ENCODE measurements at places on chromosomes 3 and 15. TPM values are rescaled to one million over a fixed set of nuclear protein-coding genes. Genes with fewer than 3 reads are reported as not detected.

DNA sequence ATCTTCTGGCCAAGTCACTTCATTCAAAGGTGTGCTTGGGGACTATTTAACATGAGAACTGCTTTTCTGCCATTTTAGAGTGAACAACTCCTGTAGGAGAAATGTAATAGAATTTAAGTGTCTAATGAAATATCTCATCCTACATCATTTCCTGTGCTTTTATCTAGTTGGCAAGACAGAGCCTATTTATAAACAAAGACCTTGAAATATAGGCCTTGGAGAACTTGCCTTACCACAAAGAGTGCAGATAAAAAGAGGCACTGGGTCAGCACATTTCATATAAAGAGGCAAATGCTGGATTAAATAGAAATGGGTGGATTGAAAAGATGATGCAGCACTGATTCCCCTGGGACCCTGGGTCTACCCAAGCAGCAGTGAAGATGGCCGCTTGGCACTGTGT, 278.0 kb downstream of the SUCLG2 start:
- DNase-seq, result no peak

GRCh38 chr3:107664614-107665013, 141.9 kb downstream of the BBX start:
- DNase-seq, result no peak

DNA sequence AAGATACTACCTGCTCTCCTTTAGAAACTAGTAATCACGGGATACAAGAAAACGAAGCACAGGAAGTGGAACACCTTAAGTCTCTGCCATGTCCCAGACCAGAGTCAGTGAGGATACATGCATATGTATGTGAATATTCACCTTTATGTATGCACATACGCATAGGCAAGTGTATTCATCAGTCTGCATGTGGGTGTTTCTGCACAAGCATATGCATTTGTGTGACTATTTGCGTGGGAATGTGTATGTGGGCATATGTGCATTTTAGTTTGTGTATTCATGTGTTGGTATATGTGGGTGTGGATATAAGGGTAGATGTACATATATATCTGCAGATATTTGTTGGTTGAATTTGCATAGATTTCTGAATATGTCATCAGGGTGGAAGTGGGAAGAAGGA, 889.7 kb downstream of the AGBL1 start:
- DNase-seq, result no peak

GRCh38 chr3:2543247-2543646, 444.6 kb downstream of the CNTN4 start:
- no peak for DNase-seq

GRCh38 chr3:156360963-156361362, 194.0 kb downstream of the SSR3 start:
- no peak for DNase-seq

- no peak for DNase-seq
These were observed 34.9 kb upstream of the TTBK2 start for GRCh38 chr15:42955518-42955917.

DNA sequence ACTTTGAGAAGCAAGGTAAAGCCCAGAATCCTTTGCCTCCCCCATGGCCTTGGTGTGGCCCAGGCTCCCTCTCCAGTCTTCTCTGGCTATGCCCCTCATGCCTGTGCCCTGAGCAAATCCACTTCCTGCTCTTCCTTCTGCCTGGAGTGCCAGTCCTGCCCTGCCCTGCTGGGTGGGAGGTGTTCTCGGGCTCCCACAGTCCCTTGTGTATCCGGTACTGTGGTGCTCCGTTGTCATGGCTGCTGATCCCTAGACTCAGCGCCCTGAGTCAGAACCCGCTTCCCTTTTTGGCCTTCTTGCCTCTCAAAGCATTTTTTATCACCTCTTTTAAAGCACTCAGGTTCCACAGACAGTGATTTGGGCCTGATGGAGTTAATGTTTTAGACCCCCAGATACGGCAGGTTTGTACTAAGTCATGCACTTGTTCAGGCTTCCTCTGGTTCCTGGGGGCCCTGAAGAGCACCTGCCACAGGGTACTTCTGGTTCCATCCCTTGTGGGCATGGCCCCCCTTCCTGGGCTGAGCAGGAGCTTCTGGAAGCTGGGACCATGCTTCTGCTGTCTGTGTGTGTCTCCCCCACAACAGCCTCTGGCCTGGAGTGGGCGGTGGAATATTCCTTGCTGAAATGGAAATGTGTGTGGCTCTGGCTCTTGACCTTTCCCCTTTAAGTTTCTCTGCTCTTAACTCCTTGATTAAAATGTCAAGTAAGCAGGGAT, 29.6 kb upstream of the ADAMTS7 start:
- DNase-seq, result no peak

GRCh38 chr3:61734749-61735686, 173.6 kb downstream of the PTPRG start:
- no peak for DNase-seq

GRCh38 chr3:57068437-57069089, 8.1 kb downstream of the SPATA12 start:
- DNase-seq, result no peak

GRCh38 chr3:28122227-28122626, 119.2 kb upstream of the CMC1 start:
- DNase-seq, result no peak

DNA sequence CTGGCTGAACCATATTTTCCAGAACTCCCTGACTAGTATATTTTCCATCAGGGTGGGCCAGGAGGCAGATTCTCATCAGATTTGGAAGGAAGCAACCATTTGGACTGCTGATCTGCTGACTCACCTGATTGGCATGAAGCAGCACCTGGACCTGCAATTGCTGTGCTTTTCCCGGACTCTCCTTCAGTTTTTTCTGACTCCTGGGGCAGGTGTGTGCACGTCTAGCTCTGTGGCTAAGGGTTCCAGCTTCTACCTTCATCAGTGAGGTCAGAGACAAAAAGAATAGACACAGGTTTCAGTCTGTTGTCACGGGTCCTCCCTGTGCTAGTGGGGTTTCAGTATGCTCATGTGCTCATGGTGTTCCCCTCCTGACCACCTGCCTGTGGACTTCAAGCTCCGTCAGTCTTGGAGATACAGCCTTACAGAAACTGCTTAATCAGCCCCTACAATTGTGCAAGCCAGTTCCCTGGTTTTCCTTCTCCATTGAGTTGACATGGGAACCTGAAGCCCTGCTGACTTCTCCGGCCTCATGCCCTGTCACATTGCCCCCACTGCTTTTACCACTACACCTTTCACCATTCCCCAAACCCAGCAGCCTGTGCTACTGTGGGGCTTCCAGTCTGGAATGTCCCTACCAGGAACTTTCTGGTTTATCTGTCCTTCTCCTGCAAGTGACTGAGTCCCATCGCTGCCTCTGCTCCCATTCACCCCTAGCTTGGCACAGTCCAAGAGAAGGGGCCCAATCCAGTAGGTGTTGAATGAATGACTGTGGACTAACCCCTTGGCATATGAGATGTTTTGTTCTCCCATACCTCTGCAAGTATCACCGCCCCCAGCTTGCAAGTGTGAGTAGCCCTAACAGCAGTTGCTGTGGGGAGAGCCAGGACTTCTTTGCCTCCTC, 31.7 kb downstream of the HMCES start:
- no peak for DNase-seq

GRCh38 chr3:65449841-65450428, 588.8 kb downstream of the MAGI1 start:
- DNase-seq, result no peak

GRCh38 chr3:21502656-21503055, 248.4 kb downstream of the ZNF385D start:
- DNase-seq, result no peak

DNA sequence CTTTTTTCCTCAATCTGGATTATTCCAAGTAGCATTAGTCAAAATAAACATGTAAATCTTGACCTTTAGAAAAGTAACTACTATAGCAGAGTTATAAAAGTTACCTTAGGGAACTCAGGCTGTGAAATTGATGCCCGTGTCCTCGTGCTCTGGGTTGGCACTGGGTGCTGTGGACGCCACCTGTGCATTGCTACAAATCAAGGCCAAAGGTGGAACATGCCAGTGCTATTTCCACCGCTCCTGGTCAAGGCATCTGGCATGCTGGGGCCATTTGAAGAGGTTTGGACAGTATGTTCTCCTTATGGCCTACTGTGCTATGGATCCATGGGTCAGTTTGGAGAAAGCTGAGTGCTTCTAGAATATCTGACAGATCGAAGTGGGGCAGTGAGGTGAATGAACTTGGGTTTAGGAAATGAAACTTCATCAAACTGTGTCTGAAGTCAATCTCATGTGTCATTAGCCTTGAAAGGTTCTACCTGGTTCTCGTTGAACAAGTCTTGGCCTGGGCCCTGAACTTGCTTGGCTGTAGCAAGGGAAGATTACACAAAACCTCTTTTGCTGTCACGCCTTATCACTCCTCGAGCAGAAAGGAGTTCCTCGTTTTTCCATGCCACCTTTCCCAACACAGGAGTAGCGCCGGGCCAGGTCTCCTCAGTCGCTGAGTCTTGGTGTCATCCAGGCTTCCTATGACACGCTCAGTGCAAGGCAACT, 397.6 kb upstream of the RGMA start:
- DNase-seq, result no peak

DNA sequence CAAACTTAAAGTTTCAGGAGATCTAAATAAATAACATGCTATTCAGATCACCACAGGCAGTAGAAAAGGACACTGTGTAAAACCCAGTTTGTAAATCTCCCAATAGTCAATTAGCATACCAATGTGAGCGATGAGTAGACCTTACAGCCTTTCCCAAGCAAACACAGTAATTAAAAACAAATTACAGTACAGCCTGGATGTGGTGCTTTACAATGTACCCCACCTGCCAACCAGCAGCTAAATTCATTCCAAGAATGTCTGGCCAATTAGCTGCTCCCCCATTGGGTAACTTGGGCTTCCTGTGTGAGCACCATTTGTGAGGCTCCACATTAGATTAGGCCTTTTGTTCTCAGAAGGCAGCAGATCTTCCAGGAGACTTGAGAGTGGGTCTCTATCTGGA, 635.0 kb downstream of the TBL1XR1 start:
- no peak for DNase-seq

- no peak for DNase-seq
These were observed 181.3 kb upstream of the EIF1B start for GRCh38 chr3:40128166-40128565.

GRCh38 chr3:140388202-140388922, 289.5 kb upstream of the TRIM42 start:
- DNase-seq, result no peak

DNA sequence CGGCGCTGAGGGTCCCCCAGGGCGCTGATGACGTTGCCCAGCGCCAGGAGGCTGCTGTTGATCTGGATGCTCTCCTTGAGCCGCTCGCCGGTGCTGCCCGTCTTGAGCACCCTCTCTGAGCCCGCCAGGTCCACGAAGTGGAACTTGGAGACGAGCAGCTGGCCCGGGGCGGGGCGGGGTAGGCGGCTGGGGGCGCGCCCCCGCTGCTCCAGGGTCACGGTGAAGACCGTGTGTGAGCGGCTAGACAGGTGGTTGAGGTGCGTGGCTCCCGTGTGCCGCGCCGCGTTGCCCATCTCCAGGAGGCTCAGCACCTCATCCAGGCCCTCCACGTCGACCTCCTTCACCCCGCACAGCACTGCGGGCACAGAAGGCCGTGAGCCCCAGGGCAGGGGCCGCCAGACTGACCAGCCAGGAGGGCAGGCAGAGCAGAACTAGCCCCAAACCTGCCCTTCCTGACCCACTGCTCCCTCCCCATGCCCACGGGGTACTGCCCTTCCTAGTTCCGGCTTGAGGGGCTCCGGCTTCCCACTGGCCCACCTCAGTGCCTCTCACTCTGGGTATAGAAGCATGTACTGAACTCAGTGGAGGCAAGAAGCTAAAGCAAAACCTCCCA, 6.1 kb downstream of the KIF7 start:
- DNase-seq, result no peak

- no peak for DNase-seq
These were observed 43.9 kb upstream of the RAD18 start for GRCh38 chr3:9007213-9007612.

GRCh38 chr3:32360493-32360827, 31.2 kb upstream of the CMTM7 start:
- DNase-seq, result no peak

DNA sequence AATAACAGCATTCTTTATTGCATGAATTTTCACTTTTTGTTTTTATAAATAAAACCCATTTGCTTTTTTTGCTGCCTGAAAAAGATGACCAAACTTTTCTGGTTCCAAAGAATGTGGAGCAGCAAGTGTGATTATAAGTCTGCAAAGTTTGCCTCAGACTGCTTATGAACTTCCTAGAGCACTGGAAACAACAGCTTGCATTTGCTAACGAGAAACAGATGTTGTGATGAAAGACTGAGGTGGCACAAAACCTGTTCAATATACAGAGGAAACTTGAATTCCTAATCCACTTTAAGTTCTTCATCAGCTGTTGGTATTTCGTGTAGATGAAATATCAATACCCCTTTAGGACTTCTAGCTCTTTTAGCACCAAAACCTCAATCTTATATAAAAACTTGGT, 9.3 kb downstream of the ZPLD1 start:
- no peak for DNase-seq

DNA sequence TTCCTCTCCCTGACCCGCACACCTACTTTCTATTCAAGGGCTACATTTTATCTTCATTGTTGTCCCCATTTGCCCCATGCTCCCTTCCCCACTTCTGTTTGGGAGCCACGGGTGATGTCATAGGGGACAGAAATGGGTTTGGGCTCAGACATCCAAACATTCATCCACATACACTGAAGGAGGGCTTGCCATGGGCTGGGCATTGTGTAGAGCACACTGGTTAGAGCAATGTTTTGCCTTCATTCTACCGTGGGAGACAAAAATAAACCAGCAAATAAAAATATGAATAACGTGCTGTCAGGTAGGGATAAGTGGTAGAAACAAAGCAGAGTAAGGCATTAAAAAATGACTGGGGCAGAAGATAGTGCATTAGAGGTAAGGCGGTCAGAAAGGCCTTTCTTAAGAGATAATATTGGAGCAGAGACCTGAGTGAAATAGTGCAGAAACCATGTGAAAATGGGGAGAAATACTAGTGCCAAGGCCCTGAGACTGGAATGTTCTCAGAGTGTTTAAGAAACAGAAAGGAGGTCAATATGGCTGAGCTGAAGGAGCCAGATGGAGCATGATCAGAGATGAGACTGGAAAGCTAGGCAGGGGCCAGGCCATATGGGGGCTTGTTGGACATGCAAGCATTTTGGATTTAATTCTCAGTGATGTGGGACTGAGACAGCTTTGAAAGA, 40.9 kb upstream of the CLSTN2 start:
- no peak for DNase-seq

- DNase-seq, result no peak
These were observed 14.2 kb upstream of the HOMER2 start for GRCh38 chr15:82966671-82967071.

DNA sequence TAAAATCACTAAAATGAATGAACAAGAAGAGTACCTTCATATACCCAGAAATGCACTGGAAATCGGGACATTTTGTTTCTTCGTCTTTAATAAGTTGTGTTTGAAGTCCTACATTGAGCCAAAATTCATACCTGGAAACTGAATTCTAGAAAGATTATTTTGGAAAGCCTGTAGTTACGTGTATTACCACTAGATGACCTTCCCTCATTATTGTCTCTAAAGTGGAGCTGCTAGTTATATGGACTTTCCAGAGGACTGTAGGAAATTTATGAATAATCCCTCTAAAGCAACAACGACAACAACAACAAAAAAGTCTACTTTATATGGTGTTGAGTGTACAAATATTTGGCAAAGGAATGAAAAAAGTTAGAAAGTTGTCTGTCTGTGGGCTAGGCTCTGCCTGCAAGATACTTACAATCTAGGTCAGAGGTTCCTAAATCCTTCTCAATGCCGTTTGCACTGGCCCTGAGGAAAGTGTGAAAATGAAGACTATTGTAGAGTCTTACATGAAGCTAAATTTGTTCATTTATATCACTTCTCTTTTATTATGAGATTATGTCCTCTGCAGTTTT, 234.8 kb upstream of the NR2E3 start:
- no peak for DNase-seq

KNG1 gene
- total RNA-seq, result not detected

SLC28A1 gene
- total RNA-seq, result not detected

BFSP2 gene
- total RNA-seq, result not detected

GOLGA8R gene
- 10.0 TPM for total RNA-seq

CDCP1 gene
- 7.2 TPM for total RNA-seq

Data from naive thymus-derived CD4-positive, alpha-beta T cell (primary cell).